ENCODE measurements at places on chromosomes 7 and 10. TPM values are rescaled to one million over a fixed set of nuclear protein-coding genes. Genes with fewer than 3 reads are reported as not detected.

Gene ABLIM1
- total RNA-seq: 7.9 TPM

Gene JCAD
- 40.7 TPM for total RNA-seq

Gene EN2
- not detected for total RNA-seq

Gene UCN3
- not detected for total RNA-seq

Gene LIMK1
- total RNA-seq: 47.1 TPM

Gene STARD3NL
- 41.9 TPM for total RNA-seq

Gene LIPK
- total RNA-seq: not detected

Gene CFAP58
- 0.49 TPM for total RNA-seq

Gene SPDYE8
- not detected for total RNA-seq

Gene OR2A42
- under 0.01 TPM for total RNA-seq

Gene UCMA
- not detected for total RNA-seq

Gene CHST3
- total RNA-seq: 52.9 TPM

Gene HOXA4
- not detected for total RNA-seq

Gene CPA2
- not detected for total RNA-seq

Gene MCMBP
- 52.6 TPM for total RNA-seq

Gene POLR2J2
- 6.9 TPM for total RNA-seq

All from hair follicle dermal papilla cell (primary cell).